SK-N-SH (cell line): ENCODE measurements at places on chromosomes 11 and 22.

DNA sequence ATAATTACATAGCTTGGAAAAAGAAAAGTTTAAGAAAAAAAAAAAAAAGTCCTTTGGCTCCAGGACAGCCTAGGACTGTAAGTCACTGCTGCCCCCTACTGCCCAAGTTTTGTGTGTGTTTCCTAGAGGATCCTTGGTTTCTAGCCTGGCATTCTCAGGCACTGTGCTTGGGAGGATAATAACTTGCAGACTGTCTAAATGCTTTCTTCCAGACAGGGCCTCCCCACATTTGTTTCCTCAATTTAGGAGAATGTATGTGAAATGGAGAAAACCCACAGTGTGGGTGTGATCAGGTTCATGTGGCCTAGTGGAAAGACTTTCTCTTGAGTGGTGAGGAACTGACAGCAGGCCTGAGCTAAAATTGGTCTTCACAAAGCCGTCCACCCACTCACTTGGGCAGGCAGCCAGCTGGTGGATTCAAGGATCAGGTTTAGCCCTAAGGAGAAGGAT lies 191.0 kb downstream of the NAV2 start:
- peak; percentile 59 for DNase-seq

DNA sequence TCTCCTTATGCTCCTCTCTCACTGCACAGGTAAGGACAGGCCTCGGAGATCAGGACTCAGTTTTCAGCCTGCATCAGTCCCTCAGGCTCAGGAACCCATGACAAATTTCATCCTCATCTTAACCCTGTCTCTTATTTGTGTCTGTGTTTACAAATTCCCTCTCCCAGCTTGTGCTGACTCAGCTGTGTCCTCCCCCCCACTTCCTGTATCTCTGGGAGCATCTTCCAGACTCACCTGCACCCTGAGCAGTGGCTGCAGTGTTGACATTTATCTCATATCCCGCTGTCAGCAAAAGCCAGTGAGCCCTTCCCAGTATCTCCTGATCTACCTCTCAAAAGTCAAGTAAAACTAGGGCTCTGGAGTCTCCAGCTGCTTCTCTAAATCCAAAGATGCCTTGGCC lies 65.6 kb upstream of the VPREB1 start:
- DNase-seq = no peak

GRCh38 chr11:40054631-40055030 lies 1404.8 kb downstream of the LRRC4C start:
- DNase-seq = no peak

DNA sequence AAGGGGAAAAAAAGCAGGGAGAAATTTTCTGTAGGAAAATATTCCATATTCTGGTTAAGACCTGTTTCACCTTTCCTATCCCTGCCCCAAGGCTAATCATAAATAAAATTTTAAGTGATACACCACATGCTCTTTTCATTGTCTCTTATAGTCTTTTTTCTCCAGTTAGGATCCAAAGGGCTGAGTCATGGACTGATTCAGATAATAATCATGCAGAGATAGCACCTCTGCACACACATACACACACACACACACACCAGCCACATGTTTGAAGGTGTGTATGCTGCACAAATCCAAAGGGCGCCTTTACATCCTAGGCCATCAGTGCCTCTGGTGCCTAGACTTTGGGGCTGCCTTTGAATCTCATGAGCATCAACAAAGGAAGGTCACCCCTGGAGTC lies 35.5 kb upstream of the CWF19L2 start:
- DNase-seq = no peak

GRCh38 chr11:121309688-121310087 lies 17.1 kb downstream of the SC5D start:
- DNase-seq = no peak

DNA sequence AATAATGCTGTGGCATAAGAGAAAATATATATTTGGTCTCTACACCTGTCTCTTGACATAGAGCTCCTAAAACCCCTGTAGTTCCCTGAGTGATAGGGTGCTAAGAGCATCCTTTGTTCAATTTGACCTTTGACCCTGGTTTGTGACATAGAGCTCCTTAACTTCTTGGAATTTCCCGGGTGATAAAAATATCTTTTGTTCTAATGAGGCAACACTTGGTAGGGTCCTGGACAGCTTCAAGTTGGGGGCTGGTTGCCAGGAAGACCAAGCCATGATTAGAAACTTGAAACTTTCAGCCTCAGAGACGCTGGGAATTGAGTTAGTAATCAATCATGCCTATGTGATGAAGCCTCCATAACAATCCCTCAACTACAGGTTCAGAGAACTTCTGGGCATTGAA lies 105.4 kb downstream of the CASP12 start:
- no peak for DNase-seq

- no peak for DNase-seq
Observed at GRCh38 chr11:29448246-29448877, 568.5 kb downstream of the KCNA4 start.
